Activated CD4-positive, alpha-beta memory T cell treated with anti-CD3 and anti-CD28 coated beads for 36 hours (primary cell): ENCODE measurements at places on chromosomes 13 and 19.
A peak's percentile ranks its signal among the peaks of the same experiment; 100 is the strongest.

- DNase-seq: peak; percentile 56
Observed at GRCh38 chr13:24693862-24694471, 13.8 kb downstream of the ATP12A start.

DNA sequence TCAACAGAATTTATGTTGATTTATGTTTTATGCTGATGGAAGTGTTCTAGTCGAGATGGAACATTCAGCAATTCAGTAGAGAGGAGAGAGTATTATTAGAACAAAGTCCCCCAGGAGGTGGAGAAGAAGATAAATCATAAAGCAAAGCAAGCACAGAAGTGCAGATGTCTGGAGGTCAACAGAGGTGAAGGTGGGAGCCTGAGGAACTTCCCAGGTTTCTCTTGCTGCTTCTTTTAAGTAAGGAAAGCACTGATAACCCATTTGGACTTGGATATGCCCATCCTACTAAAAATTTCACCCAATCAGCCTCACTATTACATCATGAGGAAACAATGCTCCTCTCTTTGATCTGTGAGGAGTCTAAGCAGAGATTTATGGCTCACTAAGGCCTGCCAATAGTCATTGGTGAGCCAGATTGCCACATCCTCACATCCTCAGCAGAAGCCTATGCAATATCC is 98.8 kb downstream of the EPSTI1 start:
- no peak for DNase-seq

GRCh38 chr13:112333756-112334543 is 42.2 kb upstream of the SPACA7 start:
- no peak for DNase-seq

DNA sequence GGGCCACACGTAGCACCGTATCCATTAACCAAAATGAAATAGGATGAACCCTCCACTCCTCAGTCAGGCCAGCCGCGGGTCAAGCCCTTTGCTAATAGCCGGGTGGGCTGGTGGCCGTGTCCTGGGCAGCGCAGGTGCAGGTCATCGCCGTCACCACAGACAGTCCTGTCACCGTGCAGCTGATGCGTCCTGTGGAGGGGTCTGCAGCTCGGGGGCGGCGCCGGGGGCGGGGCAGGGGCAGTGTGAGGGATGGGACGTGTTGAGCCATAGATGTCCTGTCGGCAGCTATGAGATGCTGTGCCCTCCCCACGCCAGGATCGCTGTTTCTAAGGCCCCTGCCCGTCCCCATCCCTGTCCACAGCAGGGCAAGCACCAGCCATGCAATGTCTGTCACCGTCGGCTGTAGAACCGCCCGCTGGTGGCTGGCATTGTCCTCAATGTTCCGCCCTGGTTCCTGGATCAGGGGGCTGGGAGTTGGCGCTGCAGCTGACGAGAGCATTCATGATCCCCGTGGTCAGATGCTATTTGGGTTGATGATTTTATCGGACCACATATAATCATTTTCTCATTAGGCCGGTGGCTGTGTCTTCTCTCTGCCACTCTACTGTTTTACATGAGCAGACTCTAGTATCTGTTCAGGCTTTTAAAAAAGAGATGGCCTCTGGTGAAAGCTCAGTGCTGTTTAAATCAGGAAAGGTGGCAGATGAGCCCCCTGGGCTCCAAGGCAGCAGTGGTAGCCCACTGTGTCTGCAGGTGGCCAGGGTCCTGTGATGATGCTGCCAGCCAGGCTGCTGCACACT is 126.1 kb downstream of the KDM4B start:
- no peak for DNase-seq
